ENCODE measurements at places on chromosomes 12 and 14.

DNA sequence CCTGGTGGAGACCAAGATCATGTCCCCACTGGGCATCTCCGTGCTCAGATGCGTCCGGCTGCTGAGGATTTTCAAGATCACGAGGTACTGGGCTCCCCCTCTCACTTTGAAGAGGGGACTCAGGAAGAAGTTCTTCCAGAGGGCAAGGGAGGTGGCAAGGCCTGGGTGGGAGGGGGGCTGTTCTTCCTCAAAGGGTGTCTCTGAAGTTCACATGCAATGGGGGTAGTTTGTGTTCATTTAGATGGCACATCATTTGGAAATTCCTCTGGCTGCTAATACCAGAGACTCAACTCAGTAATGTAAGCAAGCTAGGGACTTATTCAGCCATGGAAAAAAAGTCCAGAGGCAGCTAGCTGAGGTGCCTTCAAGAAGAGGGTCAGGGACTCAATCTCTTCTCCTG, 227.1 kb upstream of the FKBP4 start:
- no peak for DNase-seq

DNA sequence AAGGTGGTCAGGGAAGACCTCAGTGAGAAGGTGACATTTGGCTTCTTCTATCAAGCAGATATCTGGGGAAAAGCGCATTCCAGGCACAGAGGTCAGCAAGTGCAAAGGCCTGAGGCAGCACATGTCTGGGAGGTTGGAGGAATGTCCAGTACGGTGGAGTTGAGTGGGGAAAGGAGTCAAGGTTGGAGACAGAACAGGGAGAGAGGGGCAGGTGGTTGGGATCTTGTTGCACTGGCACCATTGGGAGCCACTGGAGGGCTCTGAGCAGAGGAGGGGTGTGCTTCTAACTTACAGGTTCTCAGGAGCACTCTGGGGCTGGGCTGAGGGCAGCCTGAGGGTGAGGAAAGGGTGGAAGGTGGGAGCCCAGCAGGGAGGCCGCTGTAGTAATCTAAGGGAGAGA, 52.1 kb downstream of the EID3 start:
- peak; percentile 37 for DNase-seq

DNA sequence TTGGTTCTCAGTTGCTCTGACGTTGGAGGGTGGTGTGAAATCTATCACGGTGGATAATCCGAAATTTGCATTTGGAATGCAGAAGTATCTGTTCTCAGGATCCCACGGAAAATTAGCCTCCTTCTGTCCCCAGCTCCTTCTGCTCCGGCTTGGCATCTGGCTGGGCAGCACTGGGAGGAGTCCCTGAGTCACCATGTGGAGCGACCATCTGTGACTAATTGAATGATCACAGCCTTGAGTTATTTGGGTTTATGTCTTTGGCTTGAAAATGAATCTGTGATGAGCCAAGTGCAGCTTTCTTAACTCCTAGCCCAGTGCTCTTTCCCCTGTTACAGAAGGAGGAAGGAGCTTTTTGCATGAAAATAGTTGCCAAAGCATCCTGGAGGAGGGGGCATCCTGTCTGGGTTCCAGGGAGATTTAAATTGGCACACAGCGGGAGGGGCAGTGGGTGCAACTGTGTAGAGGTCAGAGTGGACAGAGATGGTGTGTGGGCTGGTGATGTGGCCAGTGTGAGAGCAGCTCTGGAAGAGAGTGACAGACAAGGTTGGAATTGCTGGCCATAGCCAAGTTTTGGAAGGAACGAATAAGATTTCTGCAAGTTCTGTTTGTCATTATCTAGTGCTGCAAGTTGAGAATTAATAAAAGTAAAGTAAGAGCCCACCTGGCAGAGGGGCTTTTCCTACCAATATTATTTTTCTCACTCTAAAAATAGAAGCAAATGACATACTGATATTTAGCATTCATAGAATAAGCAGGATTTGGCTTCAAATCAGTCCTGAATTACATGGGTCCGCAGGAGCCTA, 74.4 kb downstream of the SLC24A4 start:
- peak; percentile 9 for DNase-seq

DNA sequence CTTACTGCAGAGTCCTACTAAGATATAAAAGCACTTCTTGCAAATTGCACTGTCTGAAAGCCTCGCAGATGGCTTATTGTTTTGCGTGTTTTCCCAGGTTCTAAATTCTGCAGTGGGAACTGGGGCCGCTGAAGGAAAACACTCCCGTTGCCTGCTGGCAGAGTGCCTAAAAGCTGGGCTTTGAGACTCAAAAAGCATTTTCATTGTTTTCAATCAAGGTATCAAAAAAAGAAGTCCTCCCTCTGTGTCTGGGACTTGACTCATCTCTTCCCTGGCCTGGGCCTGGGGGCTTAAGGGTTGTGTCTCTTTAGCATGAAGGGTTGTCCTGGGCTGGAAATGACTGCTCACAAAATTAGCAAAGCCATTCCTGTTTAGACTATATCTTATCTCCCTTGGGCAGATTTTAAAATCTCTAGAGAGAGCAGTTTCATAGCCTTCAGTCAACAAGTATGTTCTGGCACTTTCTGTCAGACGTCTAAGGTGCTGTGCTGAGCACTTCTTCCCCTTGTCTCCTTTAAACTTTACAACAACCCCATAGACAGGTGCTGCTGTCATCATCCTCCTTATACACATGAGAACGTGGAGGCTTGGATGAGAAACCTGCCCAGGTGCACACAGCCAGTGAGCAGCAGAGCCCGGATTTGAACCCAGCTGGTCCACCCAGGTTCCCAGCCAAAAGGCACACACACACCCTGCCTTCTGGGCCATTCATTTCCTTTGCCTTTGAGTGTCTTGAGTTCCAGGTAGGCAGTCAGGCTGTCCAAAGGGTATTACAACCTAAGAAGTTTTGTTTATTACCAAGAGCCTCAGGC, 31.1 kb downstream of the ELK3 start:
- no peak for DNase-seq

GRCh38 chr14:60722357-60723115, 1.6 kb downstream of the SIX4 start:
- peak; percentile 37 for DNase-seq

GRCh38 chr12:40168868-40169267, 55.9 kb upstream of the LRRK2 start:
- DNase-seq: no peak

DNA sequence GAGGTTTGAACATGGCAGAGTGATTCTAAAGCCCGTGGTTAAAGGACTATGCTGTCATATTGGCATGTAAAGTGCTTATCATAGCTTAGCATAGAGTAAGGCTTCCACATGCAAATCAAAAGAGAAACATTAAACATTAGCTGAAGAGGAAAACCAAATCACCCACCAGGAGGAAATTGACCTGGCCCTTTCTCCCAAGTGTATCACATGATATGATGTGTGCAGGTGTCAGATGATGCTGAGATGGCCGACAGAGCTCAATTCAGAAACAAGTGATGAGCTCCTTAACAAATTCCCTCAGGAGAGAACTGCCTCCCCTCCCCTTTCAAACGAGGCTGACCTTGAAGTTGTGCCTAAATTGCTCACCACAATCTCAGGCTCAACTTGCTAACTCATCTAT, 217.1 kb upstream of the BTG1 start:
- DNase-seq: no peak

DNA sequence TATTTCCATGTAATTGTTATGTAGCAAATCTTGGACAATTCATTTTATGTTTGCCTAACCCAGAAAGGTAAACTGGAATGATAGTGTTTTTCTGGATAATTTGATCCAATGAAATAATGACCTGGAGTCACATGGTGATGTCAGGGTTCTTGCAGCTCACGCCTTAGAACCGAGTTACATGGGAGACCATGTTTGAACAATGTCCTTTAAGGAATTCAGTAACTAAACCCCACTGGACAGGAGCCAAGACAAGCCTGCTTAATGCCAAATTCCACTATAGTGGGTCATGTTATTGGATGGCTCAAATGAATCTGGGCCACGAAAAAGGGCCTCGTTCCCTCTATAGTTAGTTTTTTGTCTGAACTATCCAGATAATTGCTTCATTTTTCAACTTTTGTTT, 255.8 kb upstream of the HMGA2 start:
- peak; percentile 75 for DNase-seq

- no peak for DNase-seq
These were observed 651 bp downstream of the TMEM117 start for GRCh38 chr12:43836475-43836989.

- peak; percentile 87 for DNase-seq
These were observed 19.0 kb upstream of the RNASE12 start for GRCh38 chr14:20610002-20610765.

Measured in SJSA1 (cell line).